ENCODE measurements at places on chromosomes 2 and 18.

GRCh38 chr18:26919627-26920026, 54.1 kb upstream of the AQP4 start:
- DNase-seq, result no peak

- no peak for DNase-seq
These were observed 59.6 kb downstream of the TRPM8 start for GRCh38 chr2:233976690-233977294.

DNA sequence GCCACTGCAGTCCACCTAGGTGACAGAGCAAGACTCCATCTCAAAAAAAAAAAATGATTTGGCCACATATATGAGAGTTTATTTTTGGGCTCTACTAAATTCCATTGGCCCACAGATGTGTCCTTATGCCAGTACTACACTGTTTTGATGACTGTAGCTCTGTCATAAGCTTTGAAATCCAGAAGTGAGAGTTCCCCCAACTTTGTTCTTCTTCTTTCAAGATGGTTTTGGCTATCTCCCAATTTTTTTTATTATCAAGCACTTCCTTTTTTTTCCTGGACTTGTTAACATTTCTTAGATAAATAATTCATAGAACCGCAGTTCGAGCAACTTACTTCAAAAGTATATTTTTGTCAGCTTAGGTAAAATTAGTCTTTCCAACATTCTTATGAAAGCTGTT, 96.9 kb downstream of the TSHZ1 start:
- DNase-seq, result no peak

DNA sequence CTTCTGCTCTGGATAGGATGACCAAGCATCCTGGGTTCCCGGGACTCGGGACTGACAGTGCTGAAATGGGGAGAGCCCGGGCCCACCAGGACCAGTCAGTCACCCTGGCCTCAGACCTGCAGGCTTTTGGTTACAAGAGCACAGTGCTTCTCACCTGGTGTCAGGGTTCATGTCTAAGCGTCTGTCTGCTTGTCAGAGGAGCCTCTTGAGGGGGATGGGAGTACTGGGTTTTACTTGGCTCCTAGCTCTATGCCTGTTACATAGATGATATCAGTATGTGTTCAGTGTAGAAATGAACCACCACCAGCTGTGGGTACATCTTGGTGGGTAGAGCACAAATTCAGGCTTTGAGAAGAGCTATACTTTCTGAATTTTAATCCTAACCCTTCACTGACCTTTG, 29.9 kb downstream of the PCARE start:
- no peak for DNase-seq

GRCh38 chr2:155218945-155219344, 520.5 kb downstream of the KCNJ3 start:
- no peak for DNase-seq

DNA sequence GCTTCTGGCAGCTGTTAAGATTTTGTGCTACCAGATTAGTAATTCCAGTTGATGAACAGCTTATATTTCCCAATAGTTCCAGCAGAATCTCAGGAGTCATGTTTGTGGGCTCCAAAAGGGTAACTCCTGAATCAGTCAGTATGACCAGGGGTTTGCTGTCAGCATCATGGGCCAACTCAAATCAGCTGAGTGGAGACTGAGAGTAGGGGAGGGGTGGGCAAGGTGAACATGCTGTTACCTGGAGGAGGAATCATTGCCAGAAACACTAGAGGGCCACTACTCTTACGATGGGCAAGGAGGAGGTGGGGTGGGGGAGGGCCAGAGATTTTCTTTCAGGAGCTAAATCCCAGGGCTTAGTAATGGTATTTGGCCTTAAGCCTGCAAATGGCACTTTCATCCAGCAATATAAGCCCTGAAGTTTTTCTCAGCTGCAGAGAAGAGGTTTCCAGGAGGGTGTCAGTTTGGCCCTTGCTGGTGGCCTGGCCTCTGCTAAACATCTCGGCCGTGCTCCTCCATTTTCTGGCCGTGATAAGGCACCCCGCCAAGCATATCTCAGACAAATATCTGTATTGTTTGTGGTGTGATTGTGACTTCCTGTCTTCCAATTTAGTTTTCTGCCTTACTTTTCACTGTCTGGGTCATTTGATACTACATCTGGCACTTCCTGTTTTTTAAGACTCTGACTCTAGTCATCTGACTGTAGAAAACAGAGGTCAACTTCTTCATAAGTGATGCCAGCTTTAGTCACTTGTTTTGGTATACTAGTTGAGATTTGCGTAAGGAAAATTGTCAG, 120.5 kb upstream of the CXCR4 start:
- DNase-seq, result peak; percentile 34

DNA sequence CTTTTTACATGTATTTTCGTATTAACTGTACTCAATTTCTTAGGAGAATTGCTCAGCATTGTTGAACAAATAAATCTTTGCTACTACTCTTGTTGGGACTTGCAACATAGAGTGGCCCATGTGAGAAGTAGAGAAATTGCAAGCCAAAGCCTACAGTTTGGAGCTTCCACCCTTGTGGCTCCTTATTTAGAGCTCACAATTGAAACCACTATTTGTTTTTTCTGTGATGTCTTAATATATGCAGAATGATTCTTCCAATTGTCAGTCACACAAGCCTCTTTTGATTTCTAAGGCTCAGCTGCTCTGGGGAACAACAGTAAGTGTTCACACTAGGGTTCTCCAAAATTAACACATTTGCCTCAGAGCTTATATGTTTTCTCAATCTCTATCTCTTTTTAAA, 60.2 kb upstream of the GALNT13 start:
- DNase-seq, result no peak

DNA sequence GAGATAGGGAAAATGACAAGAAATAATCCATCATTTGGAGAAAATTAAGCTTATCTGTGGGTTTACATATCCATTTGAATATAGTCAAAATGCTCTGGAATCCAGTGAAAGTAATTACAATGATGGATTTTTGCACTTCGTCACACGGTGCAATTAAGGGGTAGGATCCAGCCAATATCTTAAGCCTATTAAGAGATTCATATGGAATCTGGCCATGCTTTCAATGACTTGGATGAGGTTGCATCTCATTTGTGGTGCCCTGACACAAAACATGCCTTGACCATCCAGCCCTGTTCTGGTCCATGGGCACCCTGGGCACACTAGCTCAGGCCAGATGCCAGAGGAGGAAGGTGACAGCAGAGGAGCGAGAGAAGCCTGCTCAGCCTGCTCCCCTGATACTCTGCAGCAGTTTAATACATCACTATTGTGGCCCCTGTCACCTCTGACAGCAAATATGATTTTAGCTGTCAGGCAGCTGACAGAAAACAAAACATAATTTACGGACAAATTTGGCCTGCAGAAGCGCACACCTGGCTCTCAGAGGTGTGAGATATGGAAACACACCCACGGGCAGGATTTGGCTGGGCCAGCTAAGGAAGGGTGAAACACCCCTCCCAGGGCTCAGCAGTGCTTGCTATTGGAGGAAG, 94.1 kb upstream of the ST8SIA3 start:
- DNase-seq, result no peak

DNA sequence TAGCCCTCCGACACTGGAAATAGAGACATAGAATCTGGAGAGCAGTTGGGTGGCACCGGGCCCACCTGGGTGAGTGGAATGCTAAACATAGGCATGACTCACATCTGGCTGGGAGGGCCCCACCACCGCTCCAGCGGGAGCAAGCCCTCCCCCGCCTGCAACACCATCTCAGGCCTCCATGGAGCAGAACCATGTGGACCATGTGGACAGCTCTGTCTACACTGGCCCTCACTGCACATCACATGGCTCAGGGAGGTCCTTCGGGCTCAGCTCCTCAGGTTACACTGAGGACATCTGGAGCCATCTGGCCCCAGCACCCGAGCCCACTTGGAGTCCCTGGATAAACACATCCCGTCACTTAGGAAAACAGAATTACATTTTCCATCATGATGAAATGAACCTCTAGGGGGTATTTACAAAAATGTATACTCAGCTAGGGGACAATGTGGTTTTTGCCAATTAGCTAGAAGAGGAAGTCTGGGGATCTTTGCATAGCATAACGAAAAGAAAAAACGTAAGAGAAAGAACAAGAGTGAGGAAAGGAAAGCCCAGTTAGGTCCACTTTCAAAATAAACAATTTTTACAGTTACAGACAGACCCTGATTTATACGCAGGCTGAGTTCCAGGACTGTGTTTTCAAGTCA, 30.7 kb upstream of the MLPH start:
- no peak for DNase-seq

- DNase-seq, result no peak
These were observed 566 bp upstream of the POLI start for GRCh38 chr18:54268751-54269150.

- no peak for DNase-seq
These were observed 9.4 kb upstream of the ITGB6 start for GRCh38 chr2:160209516-160209856.

GRCh38 chr18:10685484-10685883, 159.7 kb downstream of the NAPG start:
- DNase-seq, result no peak

DNA sequence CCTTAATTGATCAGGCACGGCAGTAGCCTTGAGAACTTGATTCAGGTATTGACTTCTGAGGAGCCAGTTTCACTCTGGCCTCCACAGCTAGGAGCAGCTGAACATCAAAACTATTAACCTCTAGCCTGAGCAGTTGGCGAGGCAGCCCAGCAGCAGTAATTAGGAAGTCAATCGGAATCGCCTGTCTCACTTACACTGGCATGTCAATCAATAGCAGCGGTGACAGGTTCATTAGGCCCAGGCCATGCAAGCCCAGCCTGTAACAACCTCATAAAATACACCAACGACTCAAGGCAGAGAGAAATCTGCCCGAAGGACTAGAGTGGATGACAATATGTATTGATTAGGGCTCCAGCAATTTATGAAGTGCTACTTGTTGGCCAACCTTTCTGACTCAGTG, 255.4 kb upstream of the SKOR2 start:
- DNase-seq, result no peak

DNA sequence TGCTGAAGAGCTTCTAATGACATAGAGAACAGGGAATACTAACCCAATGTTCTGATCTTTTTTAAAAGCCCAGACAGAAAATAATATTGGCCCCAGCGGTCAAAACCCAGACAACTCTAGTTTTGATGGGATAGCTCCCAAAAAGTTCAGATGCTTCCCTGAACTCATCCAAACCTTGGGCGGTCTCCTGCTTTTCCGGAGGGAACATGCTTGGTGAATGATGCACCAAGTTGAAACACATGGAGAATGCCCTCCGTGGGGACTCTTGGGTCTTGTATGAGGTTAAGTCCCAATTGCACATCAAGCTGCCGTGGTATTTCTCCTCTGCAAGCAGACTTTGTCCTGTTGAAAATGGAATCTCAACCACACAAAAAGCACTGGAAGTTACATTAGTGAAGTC, 120.7 kb upstream of the CTAGE1 start:
- DNase-seq, result no peak

GRCh38 chr2:121129692-121130091, 155.3 kb downstream of the TFCP2L1 start:
- no peak for DNase-seq

- DNase-seq, result no peak
These were observed 377.7 kb upstream of the MAP2 start for GRCh38 chr2:209046163-209046562.

DNA sequence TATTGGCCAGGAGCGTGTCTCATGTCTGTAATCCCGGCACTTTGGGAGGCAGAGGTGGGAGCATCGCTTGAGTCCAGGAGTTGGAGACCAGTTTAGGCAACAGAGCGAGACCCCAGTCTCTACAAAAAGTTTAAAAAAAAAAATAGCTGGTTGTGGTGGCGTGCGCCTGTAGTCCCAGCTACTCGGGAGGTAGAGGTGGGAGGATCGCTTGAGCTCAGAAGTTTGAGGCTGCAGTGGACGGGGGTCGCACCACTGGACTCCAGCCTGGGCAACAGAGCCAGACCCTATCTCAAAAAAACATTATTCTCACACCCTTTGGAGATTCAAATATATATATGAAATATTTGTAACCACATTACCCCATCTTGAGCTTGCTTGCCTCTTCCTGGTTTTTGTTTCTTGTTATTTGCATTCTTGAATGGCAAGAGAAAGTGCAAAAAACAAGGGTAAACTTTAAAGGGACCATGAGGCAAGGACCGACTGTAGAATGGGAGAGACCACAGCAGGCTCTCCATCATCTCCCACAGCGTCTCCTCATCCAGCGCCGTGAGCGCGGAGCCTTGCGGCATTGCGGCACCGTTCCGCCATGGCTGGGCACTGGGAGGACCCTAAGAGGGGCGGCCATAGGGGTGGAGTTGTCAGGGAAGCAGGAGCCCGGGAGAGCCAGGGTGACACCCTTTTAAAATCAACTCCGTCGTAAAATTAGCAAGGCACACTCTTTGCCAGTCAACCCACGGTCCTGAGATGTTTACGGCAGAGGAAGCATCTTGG, 1.4 kb downstream of the ELP2 start:
- DNase-seq, result no peak

All from stimulated activated CD4-positive, alpha-beta T cell treated with anti-CD3 and anti-CD28 coated beads, Interleukin-1b, Interleukin-23, amount 100 ng/mL, for 48 hours (primary cell).